Caudate nucleus (tissue), 63 donors: ENCODE measurements at places on chromosomes 6 and 20.

- no peak for DNase-seq
Measured at GRCh38 chr6:144334150-144334708, 49.1 kb downstream of the UTRN start.

DNA sequence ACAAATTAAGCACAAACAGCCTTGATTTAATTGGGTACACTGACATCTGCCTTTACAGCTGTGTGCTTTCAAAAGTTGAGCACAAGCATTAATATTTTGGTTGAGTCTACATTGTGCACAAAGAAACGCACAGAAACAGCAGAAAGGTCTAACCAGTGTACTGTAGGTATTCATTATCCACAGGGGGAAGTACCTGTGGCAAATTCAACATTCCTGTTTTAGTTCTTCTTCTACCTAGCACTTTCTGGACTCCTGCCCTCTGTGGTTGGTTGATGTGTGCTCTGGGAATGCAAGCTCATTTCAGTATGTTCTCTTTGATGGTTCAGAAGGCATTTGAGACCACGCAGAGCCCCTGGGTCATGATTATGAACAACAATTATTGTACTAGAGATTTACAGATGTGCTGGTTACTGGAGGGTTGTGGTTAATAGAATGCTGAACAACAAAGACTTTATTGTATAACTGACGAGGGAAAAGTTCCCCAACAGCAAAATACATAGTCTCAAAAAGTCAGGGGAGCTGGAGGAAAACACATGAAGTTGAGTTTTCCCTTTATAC, 26.6 kb upstream of the DAAM2 start:
- no peak for DNase-seq

DNA sequence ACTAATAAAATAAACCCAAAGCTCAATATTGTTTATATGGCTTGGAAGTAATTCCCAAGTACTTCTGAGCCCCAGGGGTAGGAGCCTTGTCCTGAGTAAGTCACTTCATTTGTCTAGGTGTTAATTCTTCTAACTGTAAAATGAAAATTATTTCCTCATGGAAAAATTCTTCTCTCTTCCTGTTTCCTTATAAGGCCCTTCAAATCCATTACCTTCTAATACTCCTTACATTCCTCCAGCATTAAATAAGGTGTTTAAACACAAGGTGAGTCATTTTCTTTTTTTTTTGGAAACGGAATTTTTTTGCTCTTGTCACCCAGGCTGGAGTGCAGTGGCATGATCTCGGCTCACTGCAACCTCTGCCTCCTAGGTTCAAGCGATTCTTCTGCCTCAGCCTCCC, 41.9 kb downstream of the PRR18 start:
- no peak for DNase-seq

DNA sequence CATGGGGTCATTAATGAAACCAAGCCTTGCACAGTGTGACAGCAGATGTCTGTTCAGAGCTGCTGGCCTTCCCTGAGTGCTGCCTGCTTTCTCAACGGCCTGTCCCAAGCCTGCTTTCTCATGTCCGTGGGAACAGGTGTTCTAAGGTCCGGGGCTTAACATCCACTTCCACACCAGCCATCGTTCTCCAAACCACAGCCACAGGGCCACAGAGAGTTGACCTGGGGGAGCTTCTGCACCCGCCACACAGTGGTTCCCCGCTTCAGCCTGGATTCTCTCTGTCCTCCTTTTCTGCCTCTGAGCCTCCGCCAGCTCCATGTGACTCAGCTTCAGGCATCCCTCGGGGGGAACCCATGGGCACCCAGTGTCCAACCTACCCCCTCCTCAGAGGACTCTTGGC, 26.9 kb upstream of the PPP1R3G start:
- DNase-seq, result no peak

DNA sequence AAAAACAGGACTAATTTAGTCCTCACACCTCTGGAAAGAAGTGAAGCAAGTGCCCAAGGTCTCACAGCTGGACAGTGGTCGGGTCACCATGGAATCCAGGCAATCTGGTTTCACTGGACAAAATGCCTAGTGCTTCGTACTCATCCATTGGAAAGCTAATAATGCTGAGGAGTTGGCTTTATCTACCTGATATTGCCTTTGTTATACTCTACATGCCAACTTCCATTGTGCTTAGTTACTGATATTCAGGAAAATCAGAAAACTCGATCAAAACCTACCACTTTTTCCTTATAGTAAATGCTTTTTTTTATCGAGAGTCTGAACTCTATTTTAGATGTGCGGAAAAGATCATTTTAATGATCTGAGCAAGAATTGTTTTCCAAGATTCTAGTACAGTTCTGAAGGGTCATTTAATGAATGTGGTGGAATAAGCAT, 966 bp downstream of the CFAP206 start:
- DNase-seq, result no peak

GRCh38 chr20:36062799-36063198, 91.7 kb upstream of the EPB41L1 start:
- DNase-seq, result no peak

GRCh38 chr6:153167061-153167891, 36.2 kb upstream of the RGS17 start:
- DNase-seq, result no peak

GRCh38 chr6:132937466-132937906, 123.1 kb downstream of the RPS12 start:
- no peak for DNase-seq

- DNase-seq, result no peak
Measured at GRCh38 chr6:132932588-132932987, 118.2 kb downstream of the RPS12 start.

GRCh38 chr20:9145142-9145541, 76.3 kb downstream of the PLCB4 start:
- DNase-seq, result no peak

- no peak for DNase-seq
Measured at GRCh38 chr20:61049684-61050083, 202.4 kb upstream of the CDH4 start.

DNA sequence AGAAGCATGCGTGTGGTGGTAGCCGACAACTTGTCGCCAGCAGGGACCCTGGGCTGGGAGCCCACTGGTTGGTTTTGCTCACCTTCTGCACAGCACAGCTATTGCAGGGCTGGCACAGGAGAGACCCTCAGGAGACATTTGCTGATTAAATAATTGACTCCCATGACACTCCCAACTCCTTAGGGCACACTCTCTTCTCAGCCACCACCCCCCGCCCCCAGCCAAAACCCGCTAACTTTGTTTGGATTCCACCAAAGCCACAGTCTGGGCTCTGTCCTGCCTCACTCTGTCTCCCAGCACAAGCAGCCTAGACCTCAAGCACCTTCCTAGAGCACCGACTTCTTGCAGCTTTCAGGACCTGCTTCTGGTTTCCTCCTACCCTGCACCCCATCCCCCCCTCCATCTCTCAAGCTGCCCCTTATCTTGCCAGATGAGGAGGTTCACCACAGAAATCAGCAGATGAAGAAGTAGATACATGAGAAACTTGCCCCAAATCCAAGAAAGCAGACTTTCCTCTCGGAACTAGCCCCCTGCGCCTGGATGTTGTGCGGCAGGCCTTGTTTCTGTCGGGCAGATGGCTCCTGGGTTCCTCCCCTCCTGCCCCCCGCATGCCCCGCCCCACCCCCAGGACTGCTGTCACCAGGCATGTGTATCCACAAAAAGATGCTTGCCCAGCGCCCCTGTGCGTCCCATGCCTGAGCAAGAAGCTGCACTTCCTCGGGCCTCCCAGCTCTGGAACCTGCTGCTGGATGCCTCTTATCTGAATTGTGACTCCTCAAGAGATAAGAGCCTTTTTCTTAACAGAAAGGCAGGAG, 35.0 kb upstream of the CD93 start:
- no peak for DNase-seq

DNA sequence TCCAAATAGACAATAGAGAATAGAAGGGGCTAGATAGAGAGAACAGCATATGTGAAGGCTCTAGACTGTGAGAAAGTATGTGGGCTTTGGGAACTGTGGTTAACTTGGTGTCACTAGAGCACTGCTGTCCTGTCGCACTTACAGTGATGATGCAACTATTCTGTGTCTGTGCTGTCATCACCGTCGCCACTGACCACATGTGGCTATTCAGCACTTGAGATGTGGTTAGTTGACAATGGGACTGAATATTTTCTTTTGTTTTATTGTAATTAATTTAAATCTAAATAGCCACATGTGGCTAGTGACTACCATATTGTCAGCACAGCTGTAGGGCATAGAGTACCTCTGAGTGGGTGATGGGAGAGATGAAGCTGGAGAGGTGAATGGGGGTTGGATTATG, 39.0 kb upstream of the IFNGR1 start:
- no peak for DNase-seq

GRCh38 chr6:144377586-144378210, 92.6 kb downstream of the UTRN start:
- no peak for DNase-seq

- DNase-seq, result peak; percentile 53
Measured at GRCh38 chr20:63957690-63958441, 1.6 kb upstream of the UCKL1 start.

- no peak for DNase-seq
Measured at GRCh38 chr6:157716251-157716995, 106.6 kb upstream of the SNX9 start.

- DNase-seq, result no peak
Measured at GRCh38 chr6:42332916-42333315, 115.3 kb upstream of the MRPS10 start.

GRCh38 chr6:101758368-101758767, 364.9 kb downstream of the GRIK2 start:
- DNase-seq, result no peak

DNA sequence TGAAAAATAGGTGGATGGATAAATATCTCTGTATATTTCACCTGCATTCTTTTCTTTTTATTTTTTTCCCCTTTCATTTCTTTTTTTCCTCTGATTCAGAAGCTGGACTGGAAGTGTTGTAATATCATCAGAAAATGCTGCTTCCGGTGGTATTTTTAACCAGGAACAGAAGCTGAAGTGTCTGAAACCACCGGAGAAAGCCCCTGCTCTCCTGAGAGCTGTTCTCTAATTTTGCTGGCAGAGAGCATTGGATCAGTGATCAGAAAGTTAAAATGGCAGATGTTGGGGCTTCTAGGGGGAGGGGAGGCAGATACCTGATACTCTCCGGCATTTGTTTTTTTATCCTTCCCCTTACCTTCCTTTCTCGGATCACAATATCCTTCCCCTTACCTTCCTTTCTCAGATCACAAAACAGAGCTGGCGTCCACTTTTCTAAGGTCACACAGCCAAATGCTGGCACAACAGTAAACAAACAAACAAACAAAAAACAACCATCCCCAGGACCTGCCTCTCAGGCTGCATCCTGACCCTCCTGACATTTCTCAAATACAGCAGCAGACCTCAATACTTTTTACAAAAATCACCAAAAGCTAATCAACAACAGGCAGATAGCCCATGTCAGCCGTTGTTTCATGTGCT, 143.2 kb upstream of the ZNF217 start:
- no peak for DNase-seq

DNA sequence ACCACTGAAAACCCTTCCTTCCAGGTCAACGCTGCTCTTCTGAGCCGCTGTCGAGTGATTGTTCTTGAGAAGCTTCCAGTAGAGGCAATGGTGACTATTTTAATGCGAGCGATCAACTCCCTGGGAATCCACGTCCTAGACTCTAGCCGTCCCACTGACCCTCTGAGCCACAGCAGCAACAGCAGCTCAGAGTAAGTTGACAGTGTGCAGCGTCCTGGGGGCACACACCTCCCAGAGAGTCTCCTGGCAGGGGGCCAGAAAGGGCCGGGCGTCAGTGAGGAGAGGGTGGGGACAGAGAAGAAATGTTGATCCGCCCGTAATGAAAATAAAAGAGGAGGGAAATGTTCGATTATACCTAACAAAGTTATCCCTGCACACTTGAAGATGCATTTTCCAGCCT, 5.0 kb downstream of the WRNIP1 start:
- DNase-seq, result no peak

DNA sequence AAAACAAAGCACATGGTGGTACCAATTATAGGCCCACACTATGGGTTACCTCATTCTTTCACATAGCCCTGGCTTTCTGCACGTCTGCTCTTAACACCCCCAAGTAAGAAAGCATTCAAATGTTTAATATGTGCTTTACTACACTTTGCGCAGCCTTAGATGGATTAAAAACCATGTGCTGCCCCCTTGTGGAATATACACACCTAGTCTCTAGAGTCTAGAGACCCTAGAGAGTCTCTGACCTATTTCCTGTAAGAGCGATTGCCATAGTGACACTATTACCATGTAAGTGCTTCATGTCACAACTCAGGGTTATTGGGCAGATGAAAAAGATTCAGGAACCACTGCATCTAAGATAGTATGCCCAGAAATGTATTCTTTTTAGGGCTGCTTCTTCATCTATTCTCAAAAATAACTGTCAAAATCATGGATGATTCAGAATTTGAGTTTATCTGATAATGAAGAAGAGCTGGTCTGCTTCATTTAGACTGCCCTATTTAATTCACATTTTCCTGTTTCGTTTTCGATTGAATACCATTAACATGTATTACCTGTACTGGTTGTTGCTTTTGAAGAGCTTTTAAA, 186.3 kb downstream of the ADGB start:
- DNase-seq, result no peak

- DNase-seq, result no peak
Measured at GRCh38 chr6:117304446-117304845, 39.1 kb downstream of the VGLL2 start.

GRCh38 chr6:156652231-156652750, 124.9 kb upstream of the ARID1B start:
- no peak for DNase-seq

GRCh38 chr6:140980265-140980887, 1152.3 kb upstream of the GJE1 start:
- no peak for DNase-seq

DNA sequence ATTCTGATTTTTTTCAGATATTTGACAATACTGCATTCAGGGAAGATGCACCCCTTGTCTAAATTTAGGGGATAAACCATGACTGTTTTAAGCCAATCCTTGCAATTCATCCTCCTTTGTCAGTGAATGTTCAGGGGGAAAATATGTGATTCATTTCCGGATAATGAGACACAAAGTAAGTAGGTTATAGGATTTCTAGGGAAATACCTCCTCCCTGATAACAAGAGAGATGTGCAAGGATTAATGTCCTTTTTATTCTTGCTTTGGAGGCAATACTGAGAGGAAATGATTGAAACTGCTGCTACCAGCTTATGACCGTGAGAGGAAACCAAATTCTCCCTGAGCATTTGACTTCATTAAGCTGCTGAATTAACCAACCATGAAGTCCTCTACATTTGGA, 161.3 kb upstream of the EYA4 start:
- DNase-seq, result no peak

DNA sequence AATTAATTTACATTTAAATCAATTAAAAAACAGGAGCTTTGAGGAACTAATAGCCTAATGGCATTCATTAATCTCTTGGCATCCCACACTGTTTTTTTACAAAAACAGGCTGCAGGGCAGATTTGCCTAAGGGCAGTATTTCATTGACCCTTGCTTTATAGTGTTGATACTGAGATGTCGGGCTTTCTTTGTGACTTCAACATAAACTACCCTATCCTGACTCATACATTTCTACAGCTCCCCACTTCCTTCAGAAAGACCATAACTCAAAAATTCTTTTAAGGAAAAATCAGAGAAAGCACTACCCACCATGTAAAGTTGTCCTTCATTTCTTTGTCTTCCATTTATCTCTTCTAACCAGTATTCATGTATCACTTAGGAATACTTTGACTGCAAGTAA, 92.2 kb upstream of the NT5E start:
- no peak for DNase-seq
